ENCODE measurements at places on chromosomes 6 and 20.

GRCh38 chr6:114595186-114595585 is 252.4 kb upstream of the HS3ST5 start:
- no peak for DNase-seq

GRCh38 chr20:64239449-64240242 is 15.9 kb upstream of the PCMTD2 start:
- DNase-seq: no peak

GRCh38 chr6:108581237-108581931 is 20.7 kb downstream of the FOXO3 start:
- DNase-seq: no peak

GRCh38 chr6:149628875-149629510 is 19.5 kb downstream of the KATNA1 start:
- DNase-seq: no peak

DNA sequence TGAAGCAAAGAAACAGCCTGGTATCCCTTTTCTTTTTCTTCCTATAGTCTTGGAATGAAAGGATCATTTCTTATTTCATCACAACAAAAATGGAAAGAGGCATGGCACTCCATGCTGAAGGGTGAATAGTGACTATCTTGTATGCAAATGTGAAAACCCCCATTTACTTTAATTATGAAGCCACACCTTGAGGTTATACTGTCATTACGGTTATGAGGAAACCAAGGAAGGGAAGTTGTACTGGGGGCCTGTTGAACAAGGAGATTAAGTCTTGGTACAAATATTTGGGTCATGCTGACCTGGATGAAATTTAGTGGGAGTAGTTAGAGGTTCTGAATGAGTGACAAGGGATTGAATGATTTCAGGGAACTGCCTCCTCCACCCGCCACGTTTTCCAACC is 8.7 kb upstream of the STXBP5 start:
- no peak for DNase-seq

Measured in activated CD4-positive, alpha-beta T cell treated with anti-CD3 and anti-CD28 coated beads, Interleukin-2, amount 50 U/mL, for 48 hours (primary cell).